ENCODE measurements at places on chromosomes 4 and X.

GRCh38 chr4:138226351-138226750 is 15.8 kb downstream of the SLC7A11 start:
- DNase-seq: no peak

GRCh38 chrX:118360429-118361125 is 14.7 kb downstream of the WDR44 start:
- no peak for DNase-seq

- no peak for DNase-seq
Observed at GRCh38 chrX:40098264-40099054, 701 bp upstream of the BCOR start.

GRCh38 chr4:72987741-72988729 is 81.5 kb downstream of the COX18 start:
- no peak for DNase-seq

DNA sequence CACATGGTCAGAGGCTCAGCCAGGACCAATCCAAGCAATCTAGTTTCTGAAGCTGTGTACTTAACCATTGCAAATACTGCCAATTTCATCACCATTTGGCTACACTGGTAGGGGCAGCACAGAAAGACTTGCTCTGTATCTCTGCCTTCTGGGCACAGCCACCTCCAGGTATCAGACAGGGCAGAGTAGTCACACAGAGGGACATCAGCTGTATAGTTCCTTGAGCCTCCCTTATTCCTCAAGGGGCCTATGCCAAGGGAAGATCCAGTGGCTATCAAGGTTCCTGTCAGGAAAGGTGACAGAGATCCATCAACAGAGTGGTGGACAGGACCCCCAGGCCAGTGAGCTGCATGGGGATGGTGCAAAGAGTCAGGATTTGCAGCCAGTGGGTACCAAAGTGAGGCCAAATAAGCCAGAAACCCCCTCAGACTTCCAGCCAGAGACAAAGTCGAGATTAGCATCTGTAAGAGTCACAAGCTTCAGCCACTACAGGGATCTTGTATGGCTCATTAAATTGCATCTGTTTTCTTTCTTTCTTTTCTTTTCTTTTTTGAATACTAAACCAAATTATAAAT is 381.6 kb upstream of the CPEB2 start:
- DNase-seq: no peak

DNA sequence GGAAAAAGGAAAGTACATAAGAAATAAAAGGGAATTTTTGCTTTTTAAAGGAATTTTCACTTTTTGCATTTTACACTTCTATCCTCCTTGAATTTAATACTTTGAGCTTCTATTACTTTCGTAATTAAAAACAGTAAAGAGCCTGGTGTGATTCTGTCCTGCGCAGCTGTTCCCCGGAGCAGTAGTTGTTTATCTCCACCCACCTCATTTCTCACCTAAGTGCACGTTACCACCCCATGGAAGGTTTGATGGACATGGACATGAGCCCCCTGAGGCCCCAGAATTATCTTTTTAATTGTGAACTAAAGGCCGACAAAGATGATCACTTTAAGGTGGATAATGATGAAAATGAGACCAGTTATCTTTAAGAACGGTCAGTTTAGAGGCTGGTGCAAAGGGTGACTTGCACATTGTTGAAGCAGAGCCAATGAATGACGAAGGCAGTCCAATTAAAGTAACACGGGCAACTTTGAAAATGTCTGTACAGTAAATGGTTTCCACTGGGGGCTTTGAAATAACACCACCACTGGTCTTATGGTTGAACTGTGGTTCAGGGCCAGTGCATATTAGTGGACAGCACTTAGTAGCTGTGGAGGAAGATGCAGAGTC is 52.1 kb upstream of the TEX13D start:
- no peak for DNase-seq

GRCh38 chr4:70280567-70280966 is 38.2 kb downstream of the CSN3 start:
- DNase-seq: no peak

DNA sequence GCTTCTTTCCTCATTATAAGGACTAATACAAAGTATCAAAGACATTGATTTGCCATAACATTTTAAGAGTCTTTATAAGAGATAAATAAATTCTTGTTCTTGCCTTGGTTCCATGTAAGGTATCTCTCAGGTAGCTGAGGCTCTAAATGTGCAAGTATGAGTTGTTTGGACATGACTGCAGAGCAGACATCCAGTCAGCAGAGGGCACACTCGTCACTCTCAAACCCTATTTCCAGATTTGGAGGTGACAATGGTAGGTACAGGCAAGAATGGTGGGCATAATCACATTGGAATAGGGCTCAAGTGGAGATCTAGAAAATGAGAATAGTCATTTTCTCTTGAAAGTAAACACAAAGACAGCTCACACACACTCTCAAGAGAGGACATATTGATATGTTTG is 133.3 kb upstream of the ZIC3 start:
- DNase-seq: no peak

DNA sequence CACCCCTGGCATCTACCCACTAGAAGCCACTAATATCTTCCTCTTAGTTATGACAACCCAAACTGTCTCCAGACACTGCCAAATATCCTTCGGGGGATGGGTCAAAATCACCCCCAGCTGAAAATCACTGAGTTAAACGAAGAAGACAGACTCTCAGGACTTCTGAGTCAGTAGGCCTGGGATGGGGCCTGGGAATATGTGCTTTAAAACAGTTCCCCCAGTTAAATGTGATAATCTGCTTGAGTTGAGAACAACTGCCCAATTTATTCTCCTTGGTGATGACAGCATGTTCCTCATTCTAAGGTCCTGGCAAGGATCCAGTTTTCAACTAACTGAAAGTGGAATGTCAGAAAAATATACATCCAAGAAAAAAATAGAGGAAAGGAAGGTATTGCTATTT is 52.4 kb downstream of the CBLL2 start:
- DNase-seq: no peak

DNA sequence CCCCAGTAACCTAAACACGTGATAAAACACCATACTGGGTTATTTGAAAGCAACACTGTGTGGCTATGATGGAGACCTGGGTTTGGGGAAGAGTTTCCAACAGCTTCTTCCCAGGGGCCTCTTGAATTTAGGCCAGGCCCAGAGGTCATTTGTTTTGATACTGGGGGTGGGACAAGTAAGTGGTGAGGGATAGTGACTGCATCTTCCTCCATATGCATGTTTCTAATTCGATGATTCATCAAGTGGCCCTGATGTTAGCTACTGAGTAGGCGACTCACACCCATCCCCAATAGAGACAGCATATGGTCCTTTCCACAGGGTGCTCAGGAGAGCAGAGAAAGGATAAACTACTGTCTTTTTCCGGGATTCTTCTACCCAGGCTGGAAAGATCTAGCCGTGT is 2.7 kb downstream of the NDP start:
- DNase-seq: no peak

DNA sequence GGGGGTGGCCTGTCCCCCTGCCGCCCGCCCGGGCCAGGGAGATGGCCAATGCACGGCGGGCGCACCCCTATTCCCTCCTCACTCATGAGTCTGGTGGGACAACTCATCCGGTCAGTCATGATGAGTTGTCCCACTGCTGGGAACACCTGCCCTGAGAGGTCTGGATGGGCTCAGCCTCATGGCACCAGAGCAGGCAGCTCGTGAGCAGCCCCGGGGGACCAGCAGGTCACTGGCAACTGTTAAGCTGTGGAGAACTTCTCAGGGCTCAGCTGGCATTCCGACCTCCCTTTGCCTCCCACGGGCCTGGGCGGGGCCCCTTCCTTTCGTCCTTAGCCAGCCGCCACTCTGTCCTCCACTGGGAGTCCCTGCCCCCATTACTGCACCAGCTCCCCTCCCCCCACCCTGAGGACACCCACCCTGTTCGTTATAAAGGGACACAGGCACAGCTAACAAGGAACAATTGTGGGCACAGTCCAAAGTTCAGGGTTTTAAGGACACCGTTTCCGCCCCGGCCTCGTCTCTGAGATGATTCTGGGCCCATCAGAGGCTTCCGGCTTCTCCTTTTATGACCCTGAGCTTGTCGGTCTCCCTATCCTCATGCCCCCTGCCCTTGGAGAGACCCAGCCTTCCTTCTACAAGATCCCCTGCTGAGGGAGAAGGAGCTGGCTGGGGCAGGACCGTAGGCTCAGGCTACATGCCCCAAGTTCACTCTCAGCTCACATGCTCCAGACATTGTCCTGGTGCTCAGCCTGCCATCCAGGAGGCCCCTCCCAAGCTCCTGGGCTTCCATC is 14.6 kb upstream of the KIAA0232 start:
- DNase-seq: no peak

DNA sequence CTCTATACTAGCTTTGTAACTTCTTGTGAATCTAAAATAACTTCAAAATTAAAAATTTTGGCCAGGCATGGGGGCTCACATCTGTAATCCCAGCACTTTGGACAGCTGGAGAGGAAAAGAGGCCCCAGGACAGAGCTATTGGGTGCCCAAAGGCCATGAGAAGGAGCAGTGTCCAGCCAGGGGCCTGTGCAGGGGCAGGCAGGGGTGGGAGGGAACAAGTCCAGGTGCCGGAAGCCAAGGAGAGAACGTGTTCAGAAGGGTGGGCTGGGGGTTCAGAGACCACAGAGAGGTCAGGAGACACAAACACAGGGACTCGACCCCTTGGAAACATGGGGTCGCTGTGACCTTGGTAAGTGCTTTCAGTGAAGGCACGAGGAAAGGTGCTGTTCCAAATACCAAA is 138.9 kb downstream of the EVC2 start:
- DNase-seq: no peak

- no peak for DNase-seq
Observed at GRCh38 chrX:17788956-17789562, 51.8 kb downstream of the SCML1 start.

DNA sequence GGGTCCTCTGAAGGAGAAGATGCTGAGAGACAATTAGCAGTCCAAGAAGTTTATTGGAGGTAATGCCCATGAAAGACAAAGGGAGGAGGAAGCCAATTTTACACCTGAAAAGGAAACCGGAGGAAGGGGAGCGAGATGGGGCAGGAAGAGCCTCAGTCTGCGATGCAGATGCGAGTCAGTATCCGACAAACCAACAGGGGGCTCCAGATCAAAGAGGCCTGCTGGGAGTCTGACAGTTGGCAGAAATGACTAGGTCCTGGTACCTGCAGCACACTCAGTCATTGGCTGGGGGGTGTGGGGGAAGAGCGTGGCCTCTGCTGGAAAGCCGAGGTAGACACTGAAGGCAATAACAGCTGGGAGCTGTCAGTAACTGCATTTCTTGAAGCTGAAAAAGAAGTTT is 231.1 kb upstream of the CENPE start:
- no peak for DNase-seq

- no peak for DNase-seq
Observed at GRCh38 chr4:180234730-180235129, 2008.5 kb upstream of the TENM3 start.

- DNase-seq: no peak
Observed at GRCh38 chrX:132025041-132025440, 1.9 kb downstream of the STK26 start.

DNA sequence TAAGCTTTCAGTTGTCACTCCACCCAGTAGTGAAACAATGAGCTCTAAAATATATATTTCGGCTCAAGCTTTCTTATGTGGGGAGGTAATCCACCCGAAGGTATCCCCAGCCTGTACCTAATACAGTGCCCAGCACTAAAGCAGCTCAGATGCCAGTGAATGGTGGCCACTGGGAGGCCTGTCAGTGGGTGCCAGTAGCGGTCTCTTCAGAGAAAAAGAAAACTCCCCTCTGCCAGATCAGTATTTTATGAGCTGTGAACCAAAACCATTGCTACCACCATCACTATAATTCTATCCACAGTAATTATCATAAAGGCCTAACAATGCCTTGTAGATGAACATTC is 835 bp upstream of the NFKB1 start:
- no peak for DNase-seq

DNA sequence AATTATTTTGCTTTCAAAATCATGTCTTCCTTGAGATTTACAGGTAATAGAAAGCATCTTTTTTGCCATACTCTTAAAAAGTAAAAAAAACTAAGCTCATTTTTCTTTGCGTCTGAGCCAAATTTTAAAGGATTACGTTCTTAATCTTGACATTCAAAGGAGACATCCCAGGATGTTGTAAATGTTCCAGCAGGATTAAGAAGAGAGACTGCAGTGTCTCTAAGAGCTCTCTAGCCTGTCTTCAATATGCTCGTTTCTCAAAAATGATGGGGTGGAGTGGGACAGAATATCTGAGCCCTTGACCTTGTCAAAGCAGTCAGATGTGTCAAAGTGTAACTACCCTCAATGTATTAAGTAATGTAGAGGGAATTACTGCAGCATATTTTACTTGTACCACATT is 363.3 kb downstream of the PCDH7 start:
- no peak for DNase-seq

DNA sequence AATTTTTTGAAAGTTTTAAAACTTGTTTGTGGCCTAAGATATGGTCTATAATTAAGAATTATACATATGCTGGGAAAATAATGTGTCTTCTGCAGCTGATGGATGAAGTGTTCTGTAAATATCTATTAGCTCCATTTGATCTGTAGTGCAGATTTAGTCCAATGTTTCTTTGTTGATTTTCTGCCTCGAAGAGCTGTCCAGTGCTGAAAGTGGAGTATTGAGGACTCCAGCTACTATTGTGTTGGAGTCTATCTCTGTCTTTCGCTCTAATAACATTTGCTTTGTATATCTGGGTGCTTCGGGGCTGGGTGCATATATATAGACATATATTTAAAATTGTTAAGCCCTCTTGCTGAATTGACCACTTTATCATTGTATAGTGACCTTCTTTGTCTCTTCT is 2127.3 kb downstream of the PCDH7 start:
- no peak for DNase-seq

- DNase-seq: no peak
Observed at GRCh38 chrX:31245714-31246113, 173.9 kb upstream of the FTHL17 start.

GRCh38 chr4:122606364-122607043 is 14.4 kb downstream of the IL21 start:
- DNase-seq: no peak

- no peak for DNase-seq
Observed at GRCh38 chrX:67328476-67328875, 215.3 kb upstream of the AR start.

DNA sequence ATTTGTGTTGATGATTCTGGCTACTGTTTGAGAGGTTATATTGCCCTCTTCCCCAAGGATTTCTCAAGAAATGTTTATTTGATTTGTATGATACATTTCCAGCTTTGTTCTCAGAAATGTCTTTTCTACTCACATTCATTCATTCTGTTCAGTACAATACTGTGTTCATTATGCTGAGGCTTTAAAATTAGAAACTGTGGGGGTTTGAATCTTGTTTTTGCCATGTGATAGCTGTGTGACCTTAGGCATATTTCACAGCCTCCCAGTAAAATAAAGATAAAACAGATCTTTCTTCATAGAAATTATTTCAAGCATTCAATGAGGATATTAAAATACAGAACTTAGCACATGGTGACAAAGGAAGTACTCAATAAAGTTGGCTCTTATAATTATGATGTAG is 123.9 kb downstream of the DMD start:
- DNase-seq: no peak

DNA sequence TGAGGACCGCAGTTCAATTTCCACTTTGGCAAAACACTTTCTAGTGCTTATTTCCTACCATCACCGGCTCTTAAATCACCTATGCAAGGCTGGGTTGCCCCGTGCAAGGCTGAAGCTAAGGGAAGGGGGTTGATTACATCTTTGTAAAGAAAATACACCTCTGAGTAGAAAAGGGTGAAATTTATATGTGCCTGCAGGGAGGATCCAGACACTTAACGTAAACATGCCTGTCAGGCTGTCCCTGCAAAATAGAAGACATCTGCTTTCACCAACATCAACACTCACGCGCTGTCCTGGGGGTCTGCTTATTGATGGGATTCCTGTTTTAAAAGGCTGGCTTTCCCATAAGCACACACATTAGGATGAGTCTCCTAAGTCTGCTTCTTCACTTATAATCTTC is 92.0 kb downstream of the PRKX start:
- DNase-seq: no peak

- no peak for DNase-seq
Observed at GRCh38 chrX:120823556-120823955, 52.1 kb downstream of the CT47B1 start.

All from stimulated activated CD8-positive, alpha-beta memory T cell treated with anti-CD3 and anti-CD28 coated beads, Interleukin-7, amount 100 ng/mL, for 1 hour (primary cell).